CD4-positive, alpha-beta T cell (primary cell): ENCODE measurements at places on chromosomes 2 and 18.

- DNase-seq, result no peak
These were observed 381.8 kb downstream of the DCDC2C start for GRCh38 chr2:4085186-4085585.

DNA sequence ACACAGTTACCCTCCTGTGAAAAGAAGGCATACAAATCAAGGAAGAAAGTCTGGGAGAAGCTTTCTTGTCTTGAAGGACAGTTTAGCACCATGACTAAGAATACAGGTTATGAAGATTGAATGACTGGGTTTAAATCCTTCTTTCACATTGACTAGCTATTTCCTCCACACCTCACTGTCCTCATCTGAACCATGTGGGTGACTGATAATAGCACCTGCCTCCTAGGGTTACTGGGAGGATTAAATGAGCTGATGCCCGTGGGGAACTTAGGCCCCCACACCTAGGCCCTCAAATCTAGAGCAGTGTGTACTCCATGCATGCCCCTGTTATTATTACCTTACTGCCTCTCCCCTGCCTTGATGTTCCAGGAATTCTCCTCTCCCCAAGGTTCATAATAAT, 202.9 kb downstream of the FBXO15 start:
- no peak for DNase-seq

DNA sequence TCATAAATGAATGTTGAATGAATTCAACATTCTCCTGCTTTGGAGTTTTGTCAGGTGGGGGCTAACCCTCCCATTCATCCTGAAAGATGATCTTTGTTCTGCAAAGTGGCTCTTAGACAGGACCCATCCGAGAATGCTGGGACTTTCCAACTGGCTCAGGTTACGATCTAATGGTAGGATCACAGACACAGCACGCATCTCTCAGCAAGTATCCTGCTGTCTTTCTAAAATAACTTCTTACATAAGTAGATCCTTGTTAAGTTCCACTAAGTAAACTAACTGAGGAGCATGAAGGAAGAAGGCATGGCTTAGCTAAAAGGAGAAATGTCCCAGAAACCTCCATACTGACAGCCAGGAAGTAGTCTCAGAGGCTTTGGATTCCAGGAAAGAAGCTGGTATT, 23.7 kb downstream of the CYP27A1 start:
- no peak for DNase-seq

GRCh38 chr2:169871994-169872393, 44.7 kb downstream of the UBR3 start:
- no peak for DNase-seq

DNA sequence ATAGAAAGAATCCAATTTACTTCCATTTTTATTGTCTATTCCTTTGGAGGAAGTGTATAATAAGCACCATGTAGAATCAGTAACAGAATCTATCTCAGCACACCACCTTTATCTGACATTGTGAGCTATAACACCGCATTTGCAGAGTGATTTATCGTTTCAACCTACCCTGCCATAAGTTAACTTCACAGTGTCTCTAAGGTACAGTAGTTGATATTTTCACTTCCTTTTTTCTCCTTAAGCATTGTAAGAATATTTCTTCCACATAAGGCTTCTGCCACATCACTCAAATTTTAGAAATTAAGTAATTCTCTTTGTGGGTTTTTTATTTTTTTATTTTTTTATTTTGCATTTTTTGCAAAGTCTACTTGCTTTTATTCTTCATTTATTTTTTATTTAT, 107.1 kb downstream of the TMX3 start:
- DNase-seq, result no peak

DNA sequence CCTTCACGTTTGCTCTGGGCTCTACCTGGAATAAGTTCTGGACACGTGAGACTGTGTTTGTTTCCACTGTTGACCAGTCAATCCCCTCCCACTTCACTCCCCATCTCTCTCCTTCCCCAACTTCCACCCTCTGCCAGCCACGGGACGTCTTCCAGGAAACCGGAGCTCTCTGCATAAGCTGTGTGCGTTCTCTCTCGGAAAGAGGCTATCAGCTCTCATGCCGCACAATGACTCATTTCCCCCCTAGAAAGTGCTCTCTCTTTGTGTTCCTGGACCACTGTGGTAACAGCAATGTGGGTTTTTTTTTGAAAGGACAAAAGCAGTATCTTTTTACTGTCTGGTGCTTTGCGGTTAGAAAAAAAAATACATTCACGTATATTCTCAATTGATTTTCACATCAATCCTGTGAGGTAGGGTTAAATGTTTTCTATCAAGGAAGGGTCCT, 10.2 kb downstream of the PROKR1 start:
- no peak for DNase-seq

GRCh38 chr2:218896501-218897393, 16.1 kb downstream of the WNT10A start:
- peak; percentile 84 for DNase-seq

GRCh38 chr2:84958135-84959059, 12.6 kb upstream of the KCMF1 start:
- no peak for DNase-seq
